Fibroblast of lung (primary cell): ENCODE measurements at places on chromosomes 12 and 14. TPM values are rescaled to one million over a fixed set of nuclear protein-coding genes. Genes with fewer than 3 reads are reported as not detected.

- no peaks in the 10 kb centered on the region for H3K36me3 ChIP-seq
- DNase-seq = no peak
- no peak overlapping the region for H3K4me3 ChIP-seq
Observed at GRCh38 chr12:26244503-26244902, 49.1 kb downstream of the SSPN start.

DNA sequence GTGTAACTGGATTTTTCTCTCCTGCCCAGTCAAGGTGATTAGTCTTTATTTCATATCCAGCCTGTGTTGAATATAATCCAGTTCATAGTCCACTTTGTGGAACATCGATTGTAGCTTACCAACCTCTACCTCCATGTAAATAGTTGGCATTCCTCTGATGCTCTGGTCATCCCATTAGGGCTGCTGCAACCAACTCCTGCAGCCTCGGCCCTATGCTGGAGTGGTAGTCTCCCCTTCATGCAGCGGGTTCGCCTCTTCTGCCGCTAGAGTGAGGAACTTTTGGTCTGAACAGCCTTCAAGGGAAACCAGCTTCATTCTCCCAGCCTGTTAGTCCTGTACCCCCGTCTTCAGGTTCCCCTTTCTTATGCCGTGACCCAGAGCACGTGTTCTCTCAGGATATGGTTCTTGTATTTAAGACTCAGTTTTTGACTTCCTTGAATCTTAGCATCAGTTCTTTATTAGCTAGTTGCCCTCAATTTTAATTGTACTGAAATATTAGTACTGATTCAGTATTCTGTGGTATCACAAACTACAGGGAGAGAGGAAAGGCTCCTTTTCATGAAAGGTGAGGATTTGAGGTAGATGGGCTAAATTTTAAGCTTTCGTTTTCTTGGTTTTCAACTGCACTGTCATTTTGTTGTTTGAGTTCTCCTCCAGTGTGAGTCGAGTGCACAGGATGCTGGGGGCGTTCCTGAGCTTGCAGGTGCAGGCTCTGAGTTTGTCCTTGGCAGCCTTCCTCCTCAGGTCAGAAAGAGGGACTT, 33.2 kb downstream of the ZNF664 start:
- no peak for DNase-seq
- H3K27ac ChIP-seq = no peak overlapping the region
- H3K27me3 ChIP-seq = no peaks in the 10 kb centered on the region
- peaks cover 3% of the 10 kb centered on the region for H3K36me3 ChIP-seq

PARPBP gene
- 3.6 and 9.4 TPM in 2 replicates for total RNA-seq

DNA sequence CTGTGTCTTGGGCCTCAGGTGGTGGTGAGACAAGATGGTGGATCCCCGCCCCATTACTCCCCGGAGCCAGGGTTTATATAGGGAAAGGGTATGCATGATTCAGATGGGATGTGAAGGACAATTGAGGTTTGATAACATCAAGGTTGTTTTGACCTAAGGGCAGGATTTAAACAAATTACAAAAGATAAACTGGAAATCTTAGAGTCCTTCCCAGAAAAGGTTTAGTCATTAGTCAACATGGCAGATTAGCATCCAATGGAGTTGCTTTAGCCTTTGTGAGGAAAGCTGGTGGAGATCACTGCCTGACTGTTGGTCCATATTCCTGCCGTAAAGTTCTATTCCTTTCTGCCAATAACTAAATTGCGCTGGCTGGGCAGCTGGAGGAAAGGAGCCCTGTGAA, 15.6 kb upstream of the FRMD6 start:
- no peaks in the 10 kb centered on the region for H3K27me3 ChIP-seq
- H3K4me3 ChIP-seq = no peak overlapping the region
- H3K36me3 ChIP-seq = no peaks in the 10 kb centered on the region

- H3K4me3 ChIP-seq = no peak overlapping the region
- no peaks in the 10 kb centered on the region for H3K36me3 ChIP-seq
- H3K27ac ChIP-seq = no peak overlapping the region
- no peak for DNase-seq
- no peaks in the 10 kb centered on the region for H3K27me3 ChIP-seq
Observed at GRCh38 chr12:57939291-57939690, 2.1 kb upstream of the ATP23 start.

DNA sequence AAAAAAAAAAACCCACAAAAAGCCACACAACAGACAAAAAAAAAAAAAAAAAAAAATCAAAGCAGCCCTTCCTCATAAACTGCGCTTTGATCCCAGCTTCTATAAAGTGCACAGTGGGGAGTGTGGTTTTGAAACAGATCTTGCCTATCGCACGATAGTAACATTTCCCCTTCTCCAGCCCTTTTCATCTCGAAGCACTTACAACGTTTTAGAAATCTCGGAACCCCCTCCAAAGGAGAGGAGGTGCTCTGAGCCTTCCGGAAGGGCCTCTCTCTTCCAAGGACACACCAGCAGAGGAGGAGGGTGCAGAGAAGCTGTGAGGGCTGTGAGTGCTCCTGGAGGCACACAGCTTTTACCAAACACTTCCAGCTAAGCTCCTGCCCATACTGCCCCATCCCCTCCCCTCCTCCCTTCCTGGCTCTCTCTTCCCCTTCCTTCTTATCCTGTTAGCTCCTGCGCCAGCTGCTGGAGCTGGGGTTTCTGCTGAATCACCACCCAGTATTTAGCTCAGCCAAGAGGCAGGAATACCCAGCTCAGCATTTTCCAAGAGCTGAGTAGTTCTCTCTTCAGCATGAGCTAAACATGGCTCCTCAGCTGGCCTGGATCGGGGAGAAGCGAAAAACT, 28.4 kb downstream of the SLC7A8 start:
- H3K36me3 ChIP-seq = no peaks in the 10 kb centered on the region
- H3K4me1 ChIP-seq = peaks cover 6% of the 10 kb centered on the region
- peak overlapping the region; percentile 0 for H3K4me3 ChIP-seq
- peak; percentile 95 for DNase-seq
- H3K27ac ChIP-seq = peak overlapping the region; percentile 67

APOF gene
- not detected in 2 replicates for total RNA-seq

KNTC1 gene
- 8.0 and 14.4 TPM in 2 replicates for total RNA-seq

DNA sequence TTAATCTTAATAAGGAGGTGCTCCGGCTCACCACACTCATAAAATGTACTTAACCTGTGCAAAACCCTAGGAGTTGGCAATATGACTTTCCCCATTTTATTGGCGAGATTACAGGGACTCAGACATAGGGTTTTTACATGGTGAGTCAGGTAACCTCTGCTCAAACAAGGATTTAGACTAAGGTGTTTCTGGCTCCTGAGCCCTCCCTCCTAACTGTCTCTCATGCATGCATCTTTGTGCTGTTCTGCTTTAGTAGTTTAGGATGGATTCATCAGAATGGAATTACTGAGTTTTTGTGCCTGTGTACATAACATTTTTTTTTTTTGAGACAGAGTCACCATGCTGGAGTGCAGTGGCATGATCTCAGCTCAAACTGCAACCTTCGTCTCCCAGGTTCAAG, 993.3 kb upstream of the TMEM132C start:
- no peak for DNase-seq
- H3K27me3 ChIP-seq = no peaks in the 10 kb centered on the region
- H3K4me3 ChIP-seq = no peak overlapping the region
- peak overlapping the region; percentile 61 for H3K27ac ChIP-seq

RFLNA gene
- total RNA-seq = 0.26 TPM in 1 of 2 replicates, not detected in the other
